ENCODE measurements at places on chromosomes 7 and 10.

DNA sequence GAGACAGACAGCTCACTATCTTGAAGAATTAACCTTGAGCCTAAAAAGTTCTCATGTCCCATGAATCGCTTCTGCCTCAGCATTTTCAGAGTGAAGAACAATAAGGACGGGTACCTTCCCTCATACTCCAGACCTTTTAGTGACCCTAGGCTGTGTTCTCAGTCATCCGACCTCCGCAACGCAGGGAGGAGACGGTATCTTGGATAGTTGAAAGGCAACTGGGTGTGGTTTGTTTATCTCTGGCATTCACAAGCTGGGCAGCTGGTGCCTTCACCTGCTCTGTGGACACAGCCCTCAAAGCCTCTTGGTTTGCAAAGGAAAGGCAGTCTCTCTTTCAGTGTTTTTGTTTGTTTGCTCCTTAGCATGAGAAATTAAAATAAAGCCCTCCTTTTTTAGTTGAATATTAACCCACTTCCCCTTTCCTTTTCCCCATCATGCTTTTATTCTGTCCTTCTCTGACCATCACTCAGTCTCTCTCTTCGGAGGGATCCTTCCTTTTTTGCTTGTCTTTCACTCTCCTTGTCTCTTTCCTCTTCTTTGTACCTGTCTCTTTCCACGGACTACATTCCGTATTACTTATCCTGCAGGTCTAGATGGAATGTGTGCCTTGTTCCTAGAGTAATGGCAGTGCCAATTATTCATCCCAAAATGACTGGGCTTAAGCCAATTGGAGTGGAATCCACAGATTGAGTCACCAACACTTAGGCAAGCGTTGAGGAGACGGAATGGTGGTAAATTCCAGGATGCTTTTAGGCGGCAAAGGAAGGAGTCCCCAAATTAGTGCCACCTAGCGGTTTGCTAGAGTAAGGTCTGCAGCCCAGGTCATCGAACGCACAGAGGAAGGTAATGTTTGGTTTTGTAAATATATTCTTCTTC, 45.8 kb downstream of the PRR15 start:
- DNase-seq: peak; percentile 73

DNA sequence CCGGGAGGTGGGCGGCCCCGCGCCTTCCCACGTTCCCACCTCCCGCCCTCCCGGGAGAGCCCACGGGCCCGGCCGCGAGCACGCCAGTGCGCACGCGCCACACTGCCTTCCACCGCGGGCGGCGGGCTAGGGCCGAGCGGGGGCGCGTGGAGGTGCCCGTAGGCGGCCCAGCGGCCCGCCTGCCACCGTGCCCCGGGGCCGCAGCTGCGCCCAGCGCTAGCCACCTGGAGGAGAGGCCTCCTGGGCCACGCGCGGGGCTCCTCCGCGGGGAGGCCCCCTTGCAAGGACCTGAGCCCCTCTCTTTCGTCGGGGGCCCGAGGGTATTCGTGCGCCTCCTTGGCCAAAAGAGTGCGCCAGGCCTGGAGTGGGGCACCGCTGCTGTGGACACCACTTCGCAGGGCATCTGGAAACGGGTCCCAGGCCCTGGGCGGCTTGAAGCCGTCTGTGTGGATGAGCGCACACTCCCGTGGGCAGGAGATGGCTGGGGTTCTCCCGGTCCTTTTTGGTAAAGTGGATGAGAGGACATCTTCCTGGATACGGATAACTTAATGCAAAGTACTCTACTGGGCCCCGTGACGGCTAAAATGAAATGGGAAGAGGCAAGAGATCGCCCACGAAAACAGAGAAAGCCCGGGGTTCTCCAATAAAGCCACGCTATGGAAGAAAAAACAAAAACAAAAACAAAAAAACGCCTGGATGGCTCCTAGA, 9.0 kb upstream of the EBF3 start:
- DNase-seq: no peak

DNA sequence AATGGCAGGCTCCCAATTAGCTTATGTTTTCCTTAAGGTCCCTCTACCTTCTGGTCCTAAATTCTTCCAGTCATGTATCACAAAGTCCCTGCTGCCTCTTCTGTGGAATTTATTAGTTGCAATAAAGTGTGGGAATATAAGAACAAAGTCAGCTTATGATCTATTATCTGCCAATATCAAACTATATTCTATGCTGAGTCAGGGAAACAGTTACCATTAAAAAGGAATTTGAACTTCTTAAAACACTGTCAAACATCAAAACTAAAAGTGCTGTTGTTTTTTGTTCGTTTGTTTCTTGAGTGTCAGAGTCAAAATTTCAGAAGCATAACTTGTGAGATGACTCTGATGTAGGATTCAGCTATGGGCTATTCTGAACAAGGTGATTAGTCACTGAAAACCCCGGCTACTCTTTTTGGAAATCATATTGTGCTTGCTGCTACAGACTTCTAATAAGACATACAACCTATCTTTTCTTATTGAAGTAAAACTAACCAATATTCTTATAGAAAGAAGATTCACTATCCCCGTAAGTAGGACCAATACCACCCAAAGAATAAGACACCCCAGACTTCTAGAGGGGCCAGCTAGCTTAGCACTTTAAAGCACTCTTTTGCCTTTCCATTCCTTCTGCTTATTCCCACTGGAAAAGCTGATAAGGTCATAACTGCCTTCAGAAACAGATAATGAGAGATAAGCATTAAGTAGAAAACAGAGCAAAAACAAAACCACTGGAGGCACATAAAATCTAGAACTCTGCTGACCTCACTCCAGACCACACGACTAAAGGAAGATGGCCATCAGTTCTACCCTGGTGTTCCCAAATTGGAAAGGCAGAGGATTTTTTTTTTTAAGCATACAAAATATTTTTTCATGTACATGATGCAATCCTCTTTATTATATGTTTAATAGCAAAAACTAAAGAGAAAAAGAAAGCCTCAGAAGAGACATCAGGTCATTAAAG, 370.6 kb downstream of the PARD3 start:
- DNase-seq: no peak

GRCh38 chr7:157585113-157585861, 248.5 kb downstream of the DNAJB6 start:
- no peak for DNase-seq

- no peak for DNase-seq
These were observed 1.2 kb downstream of the CACUL1 start for GRCh38 chr10:118753331-118754228.

GRCh38 chr7:17474724-17475344, 176.4 kb downstream of the AHR start:
- DNase-seq: no peak

GRCh38 chr10:12492016-12492415, 142.7 kb downstream of the CAMK1D start:
- no peak for DNase-seq

DNA sequence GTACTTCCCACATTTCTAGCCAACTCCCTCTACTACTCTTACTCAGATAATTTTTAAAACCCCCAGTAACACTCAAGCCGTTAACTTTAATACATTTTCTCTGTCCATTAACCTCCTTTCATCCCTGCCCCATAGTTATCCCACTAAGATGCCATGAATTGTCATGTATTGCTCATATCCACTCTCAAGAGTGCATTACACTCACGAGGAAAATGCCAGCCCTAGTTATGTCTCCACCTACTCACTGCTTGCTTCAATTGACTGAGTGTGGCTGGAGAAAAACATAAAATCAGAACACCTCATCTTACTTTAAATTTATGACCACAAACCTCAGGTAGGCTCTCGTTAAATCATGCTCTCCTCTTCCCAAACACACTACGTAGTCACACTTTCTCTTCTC, 324.1 kb upstream of the NPSR1 start:
- no peak for DNase-seq

GRCh38 chr10:75736889-75737579, 305.6 kb downstream of the LRMDA start:
- DNase-seq: no peak

- no peak for DNase-seq
These were observed 5.3 kb downstream of the ESYT2 start for GRCh38 chr7:158824028-158824427.

DNA sequence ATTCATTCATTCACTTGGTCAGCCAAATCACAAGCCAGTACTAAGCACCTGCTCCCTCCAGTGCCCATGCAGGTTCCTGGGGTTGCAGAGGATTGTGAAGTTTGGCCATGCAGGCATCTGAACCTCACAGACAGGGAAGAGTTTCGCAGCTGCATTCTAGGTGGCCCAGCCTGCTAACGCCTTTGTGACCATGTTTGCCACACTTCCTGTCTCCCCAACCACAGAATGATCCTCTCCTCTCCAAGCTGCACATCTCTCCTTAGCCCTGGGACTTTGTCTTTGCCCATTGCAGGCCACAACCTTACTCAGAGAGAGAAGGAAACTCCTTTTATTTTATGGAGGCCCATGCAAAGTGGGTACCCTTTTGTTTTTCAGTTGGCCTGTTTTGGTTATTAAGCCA, 31.8 kb downstream of the EPDR1 start:
- DNase-seq: no peak

GRCh38 chr7:47506382-47507339, 75.2 kb downstream of the TNS3 start:
- DNase-seq: no peak

DNA sequence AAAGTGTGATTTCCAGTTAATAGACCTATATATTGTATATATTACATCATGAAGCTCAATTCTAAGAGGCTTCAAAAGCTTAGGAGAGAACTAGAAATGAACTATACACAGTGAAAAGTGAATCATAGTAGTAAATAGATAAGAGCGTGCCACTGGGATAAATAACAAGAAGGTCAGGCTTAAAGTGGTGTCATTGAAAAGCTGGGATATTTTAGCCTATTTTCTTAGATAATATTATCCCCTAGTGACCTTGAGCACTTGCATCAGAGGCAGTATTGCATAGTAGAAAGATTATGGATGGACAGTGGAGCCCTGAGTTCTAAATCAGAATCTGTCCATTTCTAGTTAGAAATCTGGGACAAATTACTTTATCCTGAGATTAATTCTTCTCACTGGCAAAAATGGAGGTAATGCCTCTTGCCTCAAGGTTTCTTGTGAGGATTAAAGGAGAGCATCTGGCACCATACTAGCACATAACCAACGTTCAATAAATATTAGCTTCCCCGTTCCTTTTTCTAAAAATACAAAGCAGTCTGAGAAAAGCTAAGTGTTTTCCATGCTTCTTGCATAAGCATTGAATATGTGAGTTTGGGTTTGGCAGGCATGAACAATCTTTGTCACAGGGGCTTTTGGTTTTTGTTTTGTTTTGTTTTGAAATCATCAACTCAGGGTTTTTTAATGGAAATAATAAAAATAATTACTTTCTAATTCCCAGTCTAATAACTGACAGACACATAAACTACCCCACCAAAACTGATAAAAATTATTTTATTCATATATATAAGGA, 27.3 kb upstream of the MACC1 start:
- no peak for DNase-seq

DNA sequence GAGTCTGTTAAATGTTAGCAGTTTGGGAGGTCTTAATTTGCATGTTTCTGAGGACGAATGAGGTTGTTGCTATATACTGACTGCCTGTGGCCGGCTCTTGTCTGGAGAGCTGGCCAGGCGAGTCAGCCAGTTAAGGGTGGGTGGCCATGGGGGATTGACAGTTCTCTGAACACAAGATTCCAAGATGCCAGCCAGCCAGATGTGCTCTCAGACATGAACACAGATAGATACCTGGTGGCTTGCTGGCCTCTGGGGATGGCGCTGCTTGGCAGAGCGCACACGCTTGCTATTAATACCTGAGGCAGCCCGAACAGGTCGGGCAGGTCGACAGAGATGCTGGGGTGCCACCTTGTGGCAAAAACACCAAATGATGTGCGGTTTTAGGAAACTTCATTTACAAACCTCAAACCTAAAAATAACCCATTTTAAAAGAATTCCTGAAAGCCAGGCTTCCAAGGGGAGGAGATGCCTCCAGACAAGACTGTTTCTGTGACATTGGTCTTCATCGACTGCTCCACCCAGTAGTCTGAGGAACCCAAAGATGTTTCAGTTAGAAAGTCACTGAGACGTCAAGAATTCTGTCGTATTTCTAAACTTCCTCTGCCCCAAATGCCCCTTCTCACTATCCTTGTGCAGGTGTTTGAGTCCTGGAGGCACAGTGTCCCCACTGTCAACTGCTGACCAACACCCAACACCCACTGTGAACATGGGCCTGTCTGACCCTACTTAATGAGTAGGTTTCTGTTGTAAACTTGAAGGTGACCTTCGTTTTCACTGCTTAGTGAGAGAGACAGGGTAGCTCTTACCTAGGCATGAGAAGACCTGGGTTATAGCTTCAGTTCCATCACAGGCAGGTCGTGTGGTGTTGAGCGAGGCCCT, 123.4 kb downstream of the NT5C2 start:
- peak; percentile 10 for DNase-seq

GRCh38 chr7:50416527-50417182, 33.5 kb downstream of the FIGNL1 start:
- no peak for DNase-seq

GRCh38 chr10:102499356-102499755, 3.2 kb downstream of the ACTR1A start:
- DNase-seq: no peak

- no peak for DNase-seq
These were observed 2.5 kb downstream of the VSTM2A start for GRCh38 chr7:54544527-54545240.

GRCh38 chr10:84665883-84666463, 337.6 kb downstream of the CCSER2 start:
- DNase-seq: no peak

DNA sequence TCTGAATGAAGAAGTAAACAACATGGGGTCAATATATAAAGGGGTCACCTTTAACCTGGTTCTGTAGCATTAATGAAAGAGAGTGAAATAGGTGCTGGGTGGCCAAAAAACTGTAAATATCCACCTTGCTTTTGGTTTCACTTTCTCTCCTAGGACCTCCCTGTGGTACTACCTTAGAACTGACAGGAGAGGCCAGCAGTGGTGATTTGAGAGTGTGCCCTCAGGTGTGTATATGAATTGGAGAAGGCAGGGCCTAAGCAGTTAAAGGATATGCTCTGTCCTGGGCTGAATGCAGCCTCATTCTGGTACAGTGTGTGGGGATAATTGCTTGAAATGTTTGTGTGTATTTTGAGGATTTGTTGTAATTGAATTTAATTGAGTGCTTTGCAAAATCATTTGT, 62.0 kb downstream of the BBS9 start:
- no peak for DNase-seq

- DNase-seq: no peak
These were observed 82.8 kb upstream of the FGFR2 start for GRCh38 chr10:121680879-121681655.

- no peak for DNase-seq
These were observed 355.2 kb downstream of the TNS3 start for GRCh38 chr7:47226696-47227095.

GRCh38 chr10:49371967-49372366, 23.9 kb downstream of the DRGX start:
- DNase-seq: no peak

Data from HS-5 (cell line).